Panc1 (cell line): ENCODE measurements at places on chromosomes 11 and 22.

DNA sequence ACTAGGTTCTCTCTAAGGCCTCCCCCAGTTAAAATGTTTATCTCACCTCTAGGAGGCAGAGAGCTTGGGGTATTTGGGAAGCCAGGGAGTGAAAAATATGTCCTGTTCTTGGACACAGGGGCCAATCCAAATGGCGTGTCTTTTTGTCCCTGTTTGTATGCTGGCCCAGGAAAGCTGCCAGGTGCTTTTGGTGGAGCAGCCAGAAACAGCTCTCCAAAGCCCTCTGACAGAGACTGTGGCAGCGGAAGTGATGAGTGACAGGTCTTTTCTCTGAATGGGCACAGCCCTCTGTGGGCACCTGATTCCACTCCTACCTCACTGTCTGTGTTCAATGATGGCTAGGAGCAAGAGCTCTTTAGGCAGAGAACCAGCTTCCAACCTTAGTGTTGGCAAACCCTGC is 106.4 kb upstream of the KIRREL3 start:
- DNase-seq: no peak

GRCh38 chr11:42112866-42113265 is 653.4 kb upstream of the LRRC4C start:
- no peak for DNase-seq

GRCh38 chr11:8956860-8957259 is 7.4 kb downstream of the TMEM9B start:
- no peak for DNase-seq

DNA sequence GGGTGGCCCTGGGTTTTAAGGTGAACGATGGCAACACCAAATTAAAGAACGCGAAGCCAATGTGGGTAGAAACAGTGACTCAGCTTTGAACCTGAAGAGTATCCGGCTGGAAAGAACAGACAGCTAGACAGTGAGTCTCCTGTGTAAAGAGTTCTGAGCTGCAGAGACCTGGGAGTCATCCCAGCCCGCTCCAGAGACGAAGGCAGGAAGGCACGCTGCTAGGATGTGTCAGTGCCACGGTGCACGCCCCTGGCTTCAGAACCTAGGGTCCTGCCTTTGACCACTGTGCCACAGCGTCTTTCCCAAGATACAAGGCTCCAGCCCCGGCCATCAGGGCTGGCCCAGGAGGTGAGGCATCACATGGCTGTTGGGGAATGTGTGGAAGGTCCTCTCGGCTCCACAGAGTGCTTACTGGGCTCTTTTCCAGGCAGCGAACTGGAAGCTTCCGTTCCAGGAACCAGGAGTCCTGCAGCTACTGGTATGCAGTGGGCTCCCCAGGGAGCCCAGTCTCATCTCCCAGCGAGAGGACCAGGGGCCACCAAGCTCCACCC is 29.9 kb downstream of the LRFN4 start:
- no peak for DNase-seq

- no peak for DNase-seq
These were observed 970 bp downstream of the CAT start for GRCh38 chr11:34439610-34440198.

DNA sequence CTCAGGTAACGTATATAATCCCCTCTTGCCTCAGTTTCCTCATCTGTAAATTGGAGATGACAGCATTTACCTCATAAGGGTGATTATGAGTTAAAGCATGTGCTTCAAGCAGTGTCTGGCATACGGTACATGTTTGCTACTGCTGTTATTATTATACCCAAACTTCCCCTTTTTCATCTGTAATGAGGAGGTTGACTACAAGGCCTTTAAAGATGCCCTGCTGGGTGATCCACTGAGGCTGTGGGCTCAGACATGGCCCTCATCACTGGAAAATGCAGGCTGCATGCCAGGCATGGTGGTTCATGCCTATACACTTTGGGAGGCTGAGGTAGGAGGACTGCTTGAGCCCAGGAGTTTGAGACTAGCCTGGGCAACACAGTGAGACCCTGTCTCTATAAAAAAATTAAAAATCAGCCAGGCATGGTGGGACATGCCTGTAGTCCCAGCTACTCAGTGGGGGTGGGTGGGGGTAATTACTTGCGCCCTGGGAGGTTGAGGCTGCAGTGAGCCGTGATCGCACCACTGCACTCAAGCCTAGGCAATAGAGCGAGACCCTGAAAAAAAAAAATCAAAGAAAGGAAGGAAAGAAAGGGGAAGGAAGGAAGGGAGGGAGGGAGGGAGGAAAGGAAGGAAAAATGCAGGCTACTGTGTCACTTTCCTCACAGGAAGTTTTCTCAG is 4.3 kb downstream of the PIK3IP1 start:
- DNase-seq: no peak

DNA sequence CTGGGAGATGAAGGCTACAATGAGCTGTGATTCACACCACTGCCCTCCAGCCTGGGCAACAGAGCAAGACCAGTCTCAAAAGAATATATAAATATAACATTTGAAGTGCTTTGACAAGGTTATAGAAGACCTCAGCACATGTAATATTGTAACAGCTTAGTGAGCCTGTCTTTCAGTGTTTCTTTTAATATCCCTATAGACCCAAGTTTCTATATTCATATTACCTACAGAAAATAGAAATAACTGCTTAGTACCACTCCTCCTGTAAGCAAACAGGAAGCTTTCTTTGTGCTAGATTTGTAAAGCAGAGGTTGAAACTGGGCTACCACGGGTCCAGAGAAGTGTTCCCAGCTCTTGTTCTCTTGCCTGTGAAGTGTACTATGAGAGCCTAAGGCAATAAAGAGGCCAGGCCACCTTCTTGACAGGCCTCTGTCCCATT is 68.2 kb downstream of the PPP2R1B start:
- DNase-seq: no peak

- no peak for DNase-seq
These were observed 44.0 kb downstream of the SMIM38 start for GRCh38 chr11:69199583-69200315.

DNA sequence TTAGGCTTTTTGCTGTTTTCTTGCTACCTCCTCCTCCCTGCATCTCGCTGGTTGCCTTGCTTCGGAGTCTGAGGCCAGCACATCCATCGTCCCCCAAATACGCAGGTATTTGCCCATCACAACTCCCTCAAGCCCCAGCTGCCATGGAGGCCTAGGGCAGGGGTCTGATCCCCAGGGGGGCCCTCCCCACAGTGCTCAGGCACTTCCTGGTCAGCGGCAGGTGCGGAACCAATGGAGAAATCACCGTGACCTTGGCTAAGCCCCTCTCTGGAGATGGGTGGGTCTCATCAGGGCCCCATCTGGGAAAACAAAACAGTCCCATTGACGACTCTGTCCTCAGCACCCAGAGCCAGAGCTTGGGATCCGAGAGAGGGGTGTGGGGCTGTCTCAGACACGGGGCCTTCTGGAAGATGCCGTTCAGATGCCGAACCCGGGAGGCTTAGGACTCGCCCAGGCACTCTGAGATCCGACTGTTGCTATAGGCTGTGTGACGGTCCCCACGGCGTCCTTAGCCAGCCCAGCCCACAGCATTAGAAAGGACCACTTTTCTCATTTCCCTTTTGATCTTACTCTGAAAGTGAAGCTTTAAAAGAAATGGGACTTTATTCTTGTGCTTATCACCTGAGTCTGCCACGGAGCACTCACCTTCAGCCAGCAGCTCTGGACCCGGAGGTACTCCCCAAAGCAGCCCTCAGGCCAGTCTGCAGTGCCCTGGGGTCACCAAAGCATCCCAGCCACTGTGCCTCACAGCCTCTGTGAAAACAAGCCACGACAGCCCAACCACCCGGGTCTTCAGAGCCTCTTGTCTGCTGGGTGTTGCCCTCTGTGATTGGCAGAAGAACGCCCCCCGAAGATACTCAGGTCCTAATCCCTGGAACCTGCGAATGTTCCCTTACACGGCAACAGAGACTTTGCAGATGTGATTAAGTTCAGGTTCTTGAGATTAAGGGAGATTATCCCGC is 61.2 kb upstream of the SLC22A12 start:
- DNase-seq: no peak

DNA sequence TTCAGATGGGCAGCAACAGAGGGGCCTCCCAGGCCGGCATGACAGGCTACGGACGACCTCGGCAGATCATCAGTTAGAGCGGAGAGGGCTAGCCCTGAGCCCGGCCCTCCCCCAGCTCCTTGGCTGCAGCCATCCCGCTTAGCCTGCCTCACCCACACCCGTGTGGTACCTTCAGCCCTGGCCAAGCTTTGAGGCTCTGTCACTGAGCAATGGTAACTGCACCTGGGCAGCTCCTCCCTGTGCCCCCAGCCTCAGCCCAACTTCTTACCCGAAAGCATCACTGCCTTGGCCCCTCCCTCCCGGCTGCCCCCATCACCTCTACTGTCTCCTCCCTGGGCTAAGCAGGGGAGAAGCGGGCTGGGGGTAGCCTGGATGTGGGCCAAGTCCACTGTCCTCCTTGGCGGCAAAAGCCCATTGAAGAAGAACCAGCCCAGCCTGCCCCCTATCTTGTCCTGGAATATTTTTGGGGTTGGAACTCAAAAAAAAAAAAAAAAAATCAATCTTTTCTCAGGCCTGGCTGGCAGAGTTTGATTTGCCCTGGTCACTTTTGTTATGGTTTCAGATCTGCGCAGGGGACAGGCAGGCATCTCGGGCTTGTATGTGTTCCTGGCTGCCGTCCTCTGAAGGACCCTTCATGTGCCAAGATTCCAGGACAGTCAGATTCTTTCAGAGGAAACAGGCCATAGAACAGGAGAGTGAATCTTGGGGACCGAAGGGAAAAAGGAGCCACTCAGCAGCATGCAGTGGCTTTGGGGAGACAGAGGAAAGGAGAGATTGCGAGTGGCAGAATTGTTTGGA is 5.3 kb downstream of the TAGLN start:
- DNase-seq: no peak

DNA sequence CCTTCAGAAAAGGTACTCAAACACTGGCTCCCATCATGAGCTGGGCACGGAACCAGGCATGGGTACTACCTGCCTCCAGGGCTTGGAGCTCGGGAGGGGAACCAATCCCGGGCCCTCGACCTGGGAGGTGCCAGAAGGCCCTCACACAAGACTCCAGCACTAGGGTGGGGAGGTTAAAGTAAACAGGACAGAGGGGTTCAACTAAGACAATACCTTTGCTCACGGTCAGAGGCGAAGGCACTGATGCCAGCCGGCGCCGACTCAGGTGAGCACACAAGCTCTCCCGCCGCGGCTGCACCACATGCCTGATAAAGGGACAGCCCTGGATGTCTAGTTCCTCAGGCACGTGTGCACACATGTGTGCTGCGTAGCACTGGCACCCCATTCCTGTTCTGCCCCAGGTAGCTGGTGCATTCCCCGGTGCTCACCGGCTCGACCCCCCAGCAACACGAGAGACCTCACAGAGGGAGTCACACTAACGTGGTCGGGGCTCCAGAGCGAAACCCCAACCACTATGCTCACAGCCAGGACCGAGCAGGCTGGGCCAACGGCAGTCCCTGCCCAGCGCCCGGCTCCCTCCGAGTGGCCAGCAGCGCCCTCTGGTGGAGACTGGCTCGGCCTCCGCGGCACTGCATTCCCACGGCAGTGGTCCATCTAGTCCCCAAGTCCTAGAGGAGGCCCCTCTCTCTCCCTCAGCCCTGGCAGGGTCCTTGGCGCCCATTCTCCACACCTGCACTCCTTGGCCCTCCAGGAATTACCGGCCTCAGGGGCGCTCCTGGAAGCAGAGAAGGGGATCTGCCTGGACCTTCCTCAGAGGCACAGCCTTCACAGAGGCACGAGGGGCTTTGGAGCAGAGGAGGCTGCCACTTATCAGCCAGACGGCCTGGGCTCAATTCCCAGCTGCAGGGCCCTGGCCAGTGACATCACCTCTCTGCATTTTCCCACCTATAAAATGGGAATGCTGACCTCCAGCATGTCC is 28.8 kb upstream of the MOB2 start:
- peak; percentile 22 for DNase-seq
